ENCODE measurements at places on chromosomes 1 and 21. TPM values are rescaled to one million over a fixed set of nuclear protein-coding genes. Genes with fewer than 3 reads are reported as not detected.

DNA sequence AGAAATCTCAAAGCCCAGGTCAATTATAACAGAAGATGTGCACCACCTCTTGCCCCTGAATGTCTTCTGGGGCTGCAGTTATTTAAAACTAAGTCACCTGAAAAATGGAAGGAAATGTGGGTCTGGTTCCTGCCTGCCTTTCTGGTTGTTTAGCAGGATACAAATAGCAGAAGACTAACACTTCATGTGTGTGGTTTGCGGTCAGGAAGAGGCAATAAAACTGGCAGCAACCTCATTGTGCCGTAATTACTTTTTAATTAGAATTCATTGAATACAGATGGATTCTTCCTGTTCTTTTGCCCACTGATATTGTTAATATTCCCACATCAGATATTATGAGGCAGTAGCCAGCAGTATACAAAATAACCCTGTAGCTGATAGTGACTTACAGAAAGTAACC is 345.7 kb downstream of the ZNF326 start:
- DNase-seq: no peak

DNA sequence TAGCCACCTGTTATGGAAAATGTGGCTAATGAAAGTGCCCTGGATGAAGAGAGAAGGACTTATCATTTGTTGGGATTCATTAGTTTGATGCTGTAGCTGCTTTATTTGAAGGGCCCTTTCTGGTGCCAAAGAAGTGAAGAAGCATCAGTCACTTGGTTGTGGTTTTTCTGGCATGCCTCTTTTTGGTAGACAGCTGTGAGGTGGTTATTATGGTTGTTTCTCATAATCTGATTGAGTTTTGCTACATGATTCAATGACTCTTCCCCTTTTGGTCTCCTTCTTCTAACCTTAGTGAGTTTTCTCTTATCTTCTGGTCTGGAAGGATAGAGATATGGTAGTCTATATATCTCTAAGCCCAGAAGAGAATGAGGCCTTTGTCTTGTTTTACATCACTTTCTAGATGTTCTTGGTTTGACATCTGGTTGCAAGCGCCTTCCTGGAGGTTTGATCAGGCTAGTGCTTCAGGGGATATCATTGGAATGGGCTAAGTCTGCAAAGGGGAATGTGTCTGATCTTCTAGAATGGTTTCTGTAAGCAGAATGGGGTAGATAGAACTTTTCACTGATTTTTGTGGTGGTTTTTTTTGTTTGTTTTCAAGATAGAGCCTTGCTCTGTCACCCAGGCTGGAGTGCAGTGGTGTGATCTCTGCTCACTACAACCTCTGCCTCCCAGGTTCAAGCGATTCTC is 26.0 kb downstream of the ARID1A start:
- no peak for DNase-seq

DNA sequence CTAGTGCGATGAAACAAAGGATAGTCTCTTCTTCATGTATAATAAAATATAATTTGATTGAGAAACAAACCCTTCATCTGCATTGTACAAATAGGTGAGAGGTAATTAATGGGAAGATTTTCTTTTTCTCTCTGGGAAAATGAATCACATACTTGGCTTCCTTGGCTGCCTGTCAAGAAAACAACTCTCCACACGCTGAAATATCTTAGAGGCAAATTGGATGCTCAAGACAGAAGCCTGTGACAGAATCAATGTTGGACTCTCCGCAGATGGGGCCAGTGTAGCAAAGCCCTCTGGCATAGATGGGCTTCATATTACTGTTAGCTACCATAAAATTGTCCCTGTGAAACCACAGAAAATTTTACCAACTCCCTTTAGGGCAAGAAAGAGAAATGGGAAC is 186.6 kb downstream of the GRIK1 start:
- DNase-seq: no peak

DNA sequence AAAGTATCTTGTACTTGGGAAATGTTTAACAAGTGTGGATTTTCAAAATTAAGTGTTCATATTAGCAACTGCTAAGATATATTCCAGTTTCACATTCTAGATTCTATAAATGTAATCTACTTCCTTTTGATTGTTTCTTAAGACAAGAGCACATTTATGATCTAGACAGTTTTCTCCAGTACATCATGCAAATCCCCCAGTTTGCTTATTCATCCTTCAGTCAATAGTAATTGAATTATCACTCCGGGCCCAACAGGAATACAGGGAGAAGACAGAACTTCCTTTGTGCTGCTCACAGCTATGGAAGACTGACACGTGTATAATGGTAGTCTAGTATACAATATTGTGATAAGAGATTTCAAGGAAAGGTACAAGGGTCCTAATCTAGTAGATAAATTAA is 14.5 kb downstream of the PLA2G4A start:
- DNase-seq: no peak

DNA sequence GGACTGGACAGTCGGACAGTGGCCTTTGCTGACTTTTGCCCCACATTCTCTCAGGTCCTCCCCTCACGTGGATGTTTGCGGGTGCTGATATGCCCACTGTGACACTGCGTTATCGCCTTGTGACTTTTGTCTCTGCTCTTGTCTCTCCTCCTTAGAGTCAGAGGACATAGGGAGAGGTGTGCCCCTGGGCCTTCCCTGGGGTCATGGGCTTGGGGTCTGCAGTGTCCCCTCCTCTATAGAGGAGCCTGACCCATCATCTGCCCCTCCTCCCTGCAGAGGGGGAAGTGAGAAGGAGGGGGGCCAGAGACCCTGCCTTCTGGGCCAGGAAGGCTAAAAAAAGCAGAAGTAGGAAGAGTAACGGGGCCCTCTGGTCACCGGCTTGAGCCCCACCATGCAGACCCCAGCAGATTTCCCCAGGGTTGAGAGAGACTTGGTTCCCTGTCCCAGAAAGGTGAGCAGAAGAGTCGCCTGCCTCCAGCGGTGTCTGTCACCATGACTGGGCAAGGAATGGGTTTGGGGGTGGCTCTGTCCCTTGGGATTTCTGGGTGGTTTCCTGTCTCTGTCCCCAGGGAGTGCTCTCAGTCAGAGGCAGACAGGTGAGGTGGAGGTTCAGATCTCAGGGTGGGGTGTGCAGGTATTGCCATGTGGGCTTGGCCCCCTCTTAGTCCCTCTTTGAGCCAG is 13.3 kb downstream of the RPS6KA1 start:
- DNase-seq: no peak

- DNase-seq: no peak
Measured at GRCh38 chr21:24183077-24183476, 1424.2 kb downstream of the MRPL39 start.

GRCh38 chr1:115069659-115070308 is 19.5 kb downstream of the TSPAN2 start:
- DNase-seq: no peak

GRCh38 chr1:207021876-207022596 is 10.5 kb downstream of the C1orf116 start:
- no peak for DNase-seq

- no peak for DNase-seq
Measured at GRCh38 chr1:228453022-228453560, 34.1 kb upstream of the RNF187 start.

The C1orf105 gene
- polyA plus RNA-seq: not detected

The SYT2 gene
- polyA plus RNA-seq: 0.01 TPM

The SLAMF8 gene
- not detected for polyA plus RNA-seq

The TDRD5 gene
- 0.29 TPM for polyA plus RNA-seq
